ENCODE measurements at places on chromosomes 16 and 17.

- DNase-seq, result peak; percentile 67
Measured at GRCh38 chr17:37373530-37374159, 2.1 kb upstream of the C17orf78 start.

GRCh38 chr17:29166507-29166887, 13.7 kb downstream of the MYO18A start:
- DNase-seq, result no peak

DNA sequence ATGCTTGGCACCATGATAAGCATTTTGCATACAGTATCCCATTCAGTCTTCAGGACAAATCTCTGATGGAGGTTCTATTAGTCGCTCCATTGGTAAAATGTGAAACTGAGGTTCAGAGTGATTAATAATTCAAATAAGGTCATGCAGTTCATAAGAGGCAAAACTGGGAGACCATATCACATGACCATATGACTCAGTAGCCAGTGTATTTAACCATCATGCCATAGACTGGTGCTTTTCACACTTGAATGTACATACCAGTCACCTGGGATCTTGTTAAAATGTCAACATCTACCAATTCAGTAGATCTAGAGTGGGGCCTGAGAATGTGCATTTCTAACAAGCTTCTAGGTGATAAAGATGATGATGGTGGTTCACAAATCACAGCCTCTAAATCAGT, 4.3 kb downstream of the ACSM3 start:
- DNase-seq, result no peak

DNA sequence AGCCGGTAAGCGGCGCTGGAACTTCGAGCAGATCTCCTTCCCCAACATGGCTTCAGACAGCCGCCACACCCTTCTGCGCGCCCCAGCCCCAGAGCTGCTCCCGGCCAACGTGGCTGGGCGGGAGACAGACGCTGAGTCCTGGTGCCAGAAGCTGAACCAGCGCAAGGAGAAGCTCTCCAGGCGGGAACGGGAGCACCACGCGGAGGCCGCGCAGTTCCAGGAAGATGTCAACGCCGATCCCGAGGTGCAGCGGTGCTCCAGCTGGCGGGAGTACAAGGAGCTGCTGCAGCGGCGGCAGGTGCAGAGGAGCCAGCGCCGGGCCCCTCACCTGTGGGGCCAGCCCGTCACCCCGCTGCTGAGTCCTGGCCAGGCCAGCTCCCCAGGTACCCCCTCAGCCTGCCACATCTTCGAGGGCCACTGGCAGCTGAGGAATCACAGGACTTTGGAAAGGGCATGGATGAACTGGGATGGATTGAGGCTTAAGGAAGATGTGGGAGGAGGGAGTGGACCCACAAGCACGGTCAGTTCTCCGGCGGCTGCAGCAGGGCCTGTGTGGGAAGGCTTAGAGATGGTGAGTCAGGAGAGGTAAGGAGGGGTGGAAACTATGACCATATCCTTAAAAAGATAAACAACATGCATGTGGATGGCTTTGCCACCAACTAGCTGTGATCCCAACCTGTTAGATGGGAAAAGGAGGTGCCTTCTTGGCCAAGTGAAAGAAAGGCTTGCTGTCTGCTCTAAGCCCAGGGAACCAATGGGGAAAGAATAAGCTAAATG, 3.4 kb upstream of the LLGL2 start:
- no peak for DNase-seq

GRCh38 chr17:59876107-59876506, 16.6 kb downstream of the TUBD1 start:
- no peak for DNase-seq

- peak; percentile 71 for DNase-seq
Measured at GRCh38 chr17:44779211-44780025, 20.6 kb downstream of the ADAM11 start.

- no peak for DNase-seq
Measured at GRCh38 chr16:49596068-49596467, 222.5 kb downstream of the C16orf78 start.

DNA sequence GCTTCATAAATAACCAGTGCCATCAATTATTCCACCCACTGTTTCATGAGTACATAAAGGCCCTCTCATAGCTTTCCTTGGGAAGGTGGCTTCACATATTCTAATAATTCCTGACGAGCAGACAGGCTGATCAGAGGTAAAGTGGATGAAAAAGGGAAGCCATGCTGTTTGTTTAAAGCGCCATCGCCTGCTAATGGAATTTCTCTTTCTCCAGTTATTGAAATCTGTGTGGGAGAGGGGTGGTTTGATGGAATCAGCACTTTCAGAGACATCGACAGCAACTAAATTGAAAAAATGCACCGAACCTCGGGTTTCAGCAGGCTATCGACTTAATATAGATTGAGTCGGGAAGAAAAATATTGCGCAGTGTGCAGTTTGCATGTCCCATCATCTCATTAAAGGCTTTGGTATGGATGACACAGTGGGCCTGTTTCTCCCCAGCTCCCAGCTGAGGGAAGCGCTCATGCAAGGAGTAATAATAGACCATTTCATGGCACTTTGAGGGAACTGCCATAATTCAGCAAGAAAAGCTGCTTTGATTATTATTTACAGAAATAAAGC, 472.1 kb downstream of the RBFOX1 start:
- DNase-seq, result no peak

- DNase-seq, result no peak
Measured at GRCh38 chr17:50034498-50035364, 21.2 kb upstream of the ITGA3 start.

- DNase-seq, result no peak
Measured at GRCh38 chr16:783404-784161, 4.6 kb downstream of the RPUSD1 start.

DNA sequence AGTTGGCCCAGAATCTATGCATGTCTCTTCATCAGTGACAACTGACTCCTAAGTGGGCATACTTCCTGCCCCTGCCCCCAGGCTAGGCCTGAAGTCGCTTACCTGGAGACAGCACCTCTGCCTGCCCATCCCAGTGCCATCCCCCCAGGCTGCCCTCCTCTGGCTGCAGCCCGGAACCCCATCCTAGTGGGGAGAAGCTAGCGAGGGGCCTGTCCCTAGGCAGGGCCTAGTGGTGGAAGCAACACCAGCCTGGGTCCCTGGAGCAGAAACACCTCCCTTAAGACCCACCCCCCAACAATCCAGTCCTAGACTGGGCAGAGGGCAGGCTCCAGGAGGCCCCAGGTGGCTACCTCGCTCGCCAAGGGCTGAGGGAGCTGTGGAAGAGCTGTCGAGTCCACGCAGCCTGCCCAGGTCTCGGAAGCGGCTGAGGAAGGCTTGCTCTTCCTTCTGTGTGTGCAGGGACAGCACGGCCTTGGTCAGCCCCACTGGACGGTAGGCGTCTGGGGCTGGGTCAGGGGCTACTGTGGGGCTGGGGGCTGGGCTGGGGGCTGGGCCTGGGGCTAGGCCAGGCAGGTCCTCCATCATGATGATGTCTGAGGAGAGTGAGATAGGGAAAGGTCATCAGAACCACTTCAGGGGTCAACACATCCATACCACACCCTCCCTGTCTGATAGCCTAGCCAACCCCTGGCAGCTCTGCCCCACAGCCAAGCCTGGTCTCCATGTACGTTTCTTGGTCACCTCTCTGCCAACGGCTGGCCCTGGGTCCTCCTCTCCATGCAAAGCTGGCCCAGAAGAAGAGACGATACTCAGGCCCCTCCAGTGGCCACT, 7.6 kb downstream of the PER1 start:
- DNase-seq, result no peak

All from activated CD4-positive, alpha-beta T cell treated with anti-CD3 and anti-CD28 coated beads, Interleukin-2, amount 50 U/mL, for 24 hours (primary cell).